ENCODE measurements at places on chromosomes 7 and 10.

GRCh38 chr7:116283595-116284204 is 73.4 kb downstream of the TES start:
- no peak for DNase-seq

DNA sequence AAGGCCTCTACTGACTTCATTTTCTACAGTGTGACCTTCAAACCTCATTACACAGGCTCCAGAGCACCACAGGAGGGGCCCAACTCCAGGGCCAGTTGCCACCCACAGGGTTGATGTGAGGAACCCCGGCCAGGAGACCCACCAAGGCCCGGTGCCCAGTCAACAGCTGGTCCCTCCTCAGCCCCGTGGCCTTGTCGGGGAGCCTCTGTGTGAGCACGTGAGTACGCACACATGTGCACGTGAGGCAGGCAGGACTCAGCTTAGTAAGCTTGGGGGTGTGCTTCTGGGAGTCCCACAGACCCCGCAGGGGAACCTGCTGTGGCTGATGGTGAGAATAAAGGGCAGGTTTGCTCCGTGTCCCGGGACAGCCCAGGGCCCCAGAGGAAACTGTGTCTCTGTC is 104.5 kb downstream of the VIPR2 start:
- no peak for DNase-seq

- DNase-seq: no peak
Measured at GRCh38 chr10:132776821-132777220, 9.1 kb downstream of the NKX6-2 start.

- DNase-seq: no peak
Measured at GRCh38 chr10:90862908-90863514, 5.2 kb upstream of the HTR7 start.

DNA sequence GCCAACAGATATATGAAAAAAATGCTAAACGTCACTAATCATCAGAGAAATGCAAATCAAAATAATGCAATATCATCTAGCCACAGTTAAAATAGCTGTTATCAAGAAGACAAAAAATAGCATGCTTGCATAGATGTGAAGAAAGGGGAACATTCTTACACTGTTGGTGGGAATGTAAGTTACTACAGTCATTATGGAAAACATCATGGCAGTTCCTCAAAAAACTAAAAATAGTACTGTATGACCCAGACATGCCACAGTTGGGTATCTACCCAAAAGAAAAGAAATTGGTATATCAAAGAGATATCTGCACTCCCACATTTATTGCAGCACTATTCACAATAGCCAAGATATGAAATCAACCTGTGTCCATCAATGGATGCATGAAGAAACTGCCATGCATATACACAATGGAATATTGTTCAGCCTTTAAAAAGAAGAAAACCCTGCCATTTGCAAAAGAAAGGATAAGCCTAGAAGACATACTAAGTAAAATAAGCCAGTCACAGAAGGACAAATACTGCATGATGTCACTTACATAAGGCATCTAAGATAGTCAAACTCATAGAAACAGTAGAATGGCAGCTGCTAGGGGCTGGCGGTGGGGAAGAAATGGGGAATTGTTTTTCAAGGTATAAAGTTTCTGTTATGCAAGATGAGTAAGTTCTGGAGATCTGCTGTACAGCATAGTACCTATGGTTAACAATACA is 107.0 kb downstream of the PTPN20 start:
- DNase-seq: no peak

DNA sequence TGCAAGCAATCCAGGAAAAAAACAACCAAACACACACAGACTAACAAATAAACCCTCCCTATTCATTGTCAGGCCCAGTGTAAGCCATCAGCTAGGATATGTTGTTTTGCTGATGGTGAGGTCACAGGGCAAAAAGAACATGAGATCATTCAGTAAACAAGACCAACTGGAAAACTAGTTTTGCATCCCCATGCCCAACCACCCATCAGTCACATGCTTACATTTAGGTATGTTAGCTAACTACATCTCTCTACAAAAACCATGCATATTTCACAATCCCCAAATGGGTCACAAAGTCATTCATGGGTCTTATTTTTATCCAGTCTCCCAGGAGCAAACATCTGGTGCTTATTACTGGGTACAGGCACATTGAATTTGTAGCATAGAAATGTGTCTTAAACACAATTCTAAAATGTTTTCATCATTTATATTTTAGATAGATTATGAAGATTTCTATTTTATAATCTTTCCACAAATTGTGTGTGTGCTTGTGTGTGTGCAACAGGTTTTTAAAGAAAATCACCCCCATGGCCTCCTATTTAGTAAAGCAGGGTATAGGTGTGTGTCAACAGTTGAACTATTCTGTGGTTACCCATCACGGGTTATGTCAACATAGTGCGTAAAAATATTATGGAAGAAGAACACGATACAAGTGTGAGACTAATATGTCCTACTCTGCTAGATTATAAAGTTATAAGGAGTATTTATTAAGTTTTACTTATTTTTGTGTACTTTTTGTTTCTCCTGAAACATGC is 103.8 kb upstream of the AKR1E2 start:
- no peak for DNase-seq

DNA sequence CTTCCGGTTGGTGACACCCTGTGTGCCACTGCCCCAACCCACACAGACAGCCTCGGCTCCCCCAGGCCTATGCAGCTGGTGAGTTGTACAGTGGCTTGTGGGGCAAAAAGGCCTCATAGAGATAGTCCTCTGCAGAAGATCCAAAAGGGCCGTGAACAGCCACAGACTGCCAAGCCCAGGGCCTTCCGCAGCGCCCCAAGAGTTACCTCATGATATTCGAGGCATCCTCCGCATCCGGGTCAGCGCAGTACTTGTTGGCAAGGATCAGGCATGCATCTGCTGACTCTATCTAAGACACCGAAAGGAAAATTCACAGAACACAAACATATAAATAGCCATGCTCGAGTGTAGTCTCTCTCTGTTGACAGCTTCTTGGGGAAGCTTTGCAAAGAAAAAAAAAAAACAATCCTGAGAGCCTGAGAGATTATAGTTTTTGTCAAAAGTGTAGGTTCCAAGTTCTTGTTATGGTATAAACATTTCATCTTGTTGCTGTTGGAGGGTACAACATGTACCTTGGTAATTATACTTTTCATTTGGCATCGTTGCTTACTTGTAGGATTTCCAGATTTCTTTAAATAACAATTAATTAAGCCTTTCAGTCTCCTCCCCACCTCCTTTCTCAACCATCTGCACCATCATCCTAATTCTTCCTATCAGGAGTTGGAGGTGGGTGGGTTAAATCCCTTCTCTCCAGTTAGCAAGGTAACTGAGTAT is 553.0 kb downstream of the KCNMA1 start:
- no peak for DNase-seq

GRCh38 chr7:47326808-47327207 is 255.1 kb downstream of the TNS3 start:
- DNase-seq: no peak

DNA sequence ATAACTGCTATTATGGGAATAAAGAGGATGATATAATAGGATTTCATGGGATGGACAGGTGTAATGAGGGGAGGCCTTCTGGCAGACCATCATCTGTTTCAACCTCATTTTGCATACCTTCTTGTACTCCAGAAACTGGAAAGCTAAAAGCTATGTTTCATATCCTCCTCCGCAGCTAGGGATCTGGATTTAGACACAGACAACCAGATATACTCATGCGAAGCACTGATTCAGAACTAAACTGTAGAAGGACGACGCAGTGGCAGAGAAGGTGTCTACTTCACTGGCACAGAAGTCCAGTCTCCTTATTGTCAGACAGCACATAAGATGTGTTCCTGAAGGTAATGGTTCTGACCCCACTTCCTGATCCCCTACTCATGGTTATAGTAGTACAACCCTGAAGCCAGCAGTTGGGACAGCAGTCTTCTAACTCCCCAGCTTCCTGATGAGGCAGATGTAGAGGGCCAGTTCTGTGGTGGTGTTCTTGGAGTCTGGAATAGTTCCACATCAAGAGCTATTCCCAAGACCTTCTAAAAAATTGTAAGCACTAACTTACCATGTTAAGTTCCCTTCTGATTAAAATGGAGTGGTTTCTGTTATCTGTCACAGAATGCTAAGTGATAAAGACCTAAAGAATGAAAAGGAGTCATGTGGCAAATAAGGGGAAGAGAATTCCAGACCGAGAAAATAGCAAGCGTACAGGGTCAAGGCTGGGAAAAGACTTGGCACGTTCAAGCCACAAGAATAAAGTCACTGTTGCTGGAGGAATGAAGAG is 550.3 kb downstream of the GRM8 start:
- DNase-seq: no peak

GRCh38 chr10:20200758-20201157 is 384.5 kb downstream of the PLXDC2 start:
- DNase-seq: no peak

- DNase-seq: no peak
Measured at GRCh38 chr10:36018996-36019395, 376.9 kb upstream of the FZD8 start.

GRCh38 chr10:30992681-30993080 is 39.0 kb downstream of the ZNF438 start:
- no peak for DNase-seq

GRCh38 chr7:102096012-102096332 is 190.7 kb upstream of the SH2B2 start:
- DNase-seq: no peak

DNA sequence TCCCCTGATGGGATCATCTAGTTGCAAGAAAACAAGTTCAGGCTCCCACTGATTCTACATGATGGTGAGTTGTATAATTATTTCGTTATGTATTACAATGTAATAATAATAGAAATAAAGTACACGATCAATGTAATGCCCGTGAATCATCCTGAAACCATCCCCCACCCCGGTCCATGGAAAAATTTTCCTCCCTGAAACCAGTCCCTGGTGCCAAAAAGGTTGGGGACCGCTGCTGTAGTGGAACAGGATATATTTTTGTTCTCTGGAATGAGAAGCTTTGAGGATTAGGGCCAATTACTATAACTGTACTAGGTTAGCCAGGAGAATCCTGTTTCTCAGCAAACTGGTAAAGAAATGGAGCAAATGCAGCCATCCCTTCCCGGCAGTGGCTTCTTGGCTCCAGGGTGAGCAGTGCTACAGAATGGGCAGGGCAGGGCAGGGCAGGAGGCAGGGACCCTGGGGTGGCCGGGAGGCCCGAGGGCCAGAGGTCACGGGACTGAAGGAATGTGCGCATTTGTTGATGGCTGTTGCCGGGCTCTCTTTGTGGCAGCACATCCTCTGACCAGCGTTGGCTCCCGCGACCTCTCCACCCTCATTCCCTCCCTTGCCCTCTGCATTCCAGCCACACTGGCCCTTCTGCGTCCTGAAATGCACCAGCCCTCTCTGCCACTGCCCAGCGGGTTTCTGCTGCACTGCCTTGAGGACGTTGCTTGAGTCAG is 162.3 kb upstream of the NPS start:
- no peak for DNase-seq

DNA sequence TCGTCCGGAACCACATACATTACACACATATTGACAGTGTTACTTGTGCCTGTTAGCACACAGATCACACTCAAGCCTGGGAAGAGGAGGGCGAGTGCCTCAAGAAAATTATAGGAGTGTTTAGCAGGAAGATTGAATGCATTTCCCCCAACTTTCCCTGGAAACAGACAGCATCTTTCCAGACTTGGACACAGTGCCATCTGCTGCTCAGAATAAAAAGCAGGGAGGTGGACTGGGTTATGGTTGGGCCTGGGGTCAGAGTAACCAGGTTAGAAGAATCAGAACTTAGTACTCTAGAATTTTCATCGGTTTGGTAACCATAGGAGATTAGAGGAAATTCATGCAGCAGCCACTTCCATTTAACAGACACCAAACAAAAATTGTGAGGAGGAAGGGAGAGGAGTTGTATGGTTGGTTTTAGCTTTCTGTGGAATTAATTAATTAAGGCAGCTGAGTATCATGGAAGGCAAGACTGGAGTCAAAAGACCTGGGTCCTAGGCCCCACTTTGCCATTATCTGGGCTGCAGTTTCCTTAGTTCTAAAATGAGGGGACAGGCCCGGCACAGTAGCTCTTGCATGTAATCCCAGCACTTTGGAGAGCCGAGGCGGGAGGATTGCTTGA is 43.4 kb upstream of the OPTN start:
- DNase-seq: no peak
